Adipocyte (in vitro differentiated cells): ENCODE measurements at places on chromosomes 1 and 21.

DNA sequence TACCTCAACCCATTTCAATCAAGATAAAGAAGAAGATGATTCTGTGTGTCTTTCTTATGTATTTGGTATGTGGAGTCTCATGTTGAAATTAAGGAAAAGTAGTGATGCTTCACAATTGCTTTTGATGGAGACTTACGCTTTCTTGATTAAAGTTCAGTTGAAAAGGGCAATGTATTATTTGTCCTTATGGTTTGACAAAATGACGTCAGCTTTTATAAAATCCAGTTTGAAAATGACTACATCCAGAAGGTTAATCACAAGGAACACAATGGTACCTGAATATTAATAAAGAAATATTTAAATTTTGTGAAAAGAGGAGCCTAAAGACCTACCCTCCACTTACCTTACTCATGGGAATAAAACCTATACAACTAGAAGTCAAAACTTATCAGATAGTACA, 4.4 kb downstream of the KRTAP26-1 start:
- DNase-seq = no peak

GRCh38 chr1:18232052-18232451, 124.5 kb downstream of the IGSF21 start:
- no peak for DNase-seq

DNA sequence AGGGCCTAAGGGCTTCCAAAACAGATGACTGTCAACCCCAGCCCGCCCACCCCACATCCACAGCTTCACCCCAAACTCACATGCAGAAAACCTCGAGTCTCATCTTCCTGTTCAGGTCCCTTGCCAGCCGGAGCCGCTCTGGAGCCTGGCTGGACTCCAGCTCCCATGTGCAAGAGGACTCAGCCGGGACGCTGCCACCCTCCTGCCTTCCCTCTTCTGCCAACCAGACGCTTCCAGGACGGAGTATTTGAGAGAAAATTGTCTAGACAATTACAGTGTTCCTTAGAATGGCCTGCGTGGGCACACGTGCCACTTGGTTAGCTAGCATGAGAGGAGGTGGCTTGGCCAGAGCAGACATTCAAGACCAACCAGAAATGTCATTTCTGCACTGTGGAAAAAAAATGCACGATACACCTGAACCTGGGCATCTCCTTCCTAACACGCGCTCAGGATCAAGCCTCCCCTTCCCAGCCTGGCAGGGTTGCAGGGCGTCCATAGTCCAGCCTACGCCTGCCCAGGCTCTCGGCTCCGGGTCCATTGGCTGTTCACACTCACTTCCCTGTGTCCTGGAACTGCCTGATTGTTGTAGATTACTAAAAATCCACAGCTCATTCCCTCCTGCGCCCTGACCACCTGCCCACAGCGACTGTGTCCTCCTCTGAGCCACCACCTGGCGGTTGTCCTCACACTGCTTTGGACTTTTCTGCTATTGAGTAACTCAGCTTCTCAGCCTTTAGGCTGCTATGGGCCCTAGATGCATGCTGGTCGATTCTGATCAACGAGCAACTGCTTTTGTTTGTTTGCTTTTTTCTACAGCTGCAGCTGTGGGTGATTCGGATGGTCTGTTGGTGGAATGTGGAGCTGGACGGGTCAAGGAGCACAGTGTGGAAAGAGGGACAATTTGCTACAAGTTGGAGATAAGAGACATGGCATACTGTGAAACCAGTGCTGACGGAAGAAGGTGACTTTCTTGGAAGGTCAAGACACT, at the start of gene CLDN14:
Gene CLDN14 (minus strand): TSS at position 708 of the 988 bp plus-strand sequence. CDS start 18,427 bp downstream, outside the sequence.
- no peak for DNase-seq

- DNase-seq = peak; percentile 65
These were observed 101.3 kb upstream of the HMCN1 start for GRCh38 chr1:185632659-185633423.

DNA sequence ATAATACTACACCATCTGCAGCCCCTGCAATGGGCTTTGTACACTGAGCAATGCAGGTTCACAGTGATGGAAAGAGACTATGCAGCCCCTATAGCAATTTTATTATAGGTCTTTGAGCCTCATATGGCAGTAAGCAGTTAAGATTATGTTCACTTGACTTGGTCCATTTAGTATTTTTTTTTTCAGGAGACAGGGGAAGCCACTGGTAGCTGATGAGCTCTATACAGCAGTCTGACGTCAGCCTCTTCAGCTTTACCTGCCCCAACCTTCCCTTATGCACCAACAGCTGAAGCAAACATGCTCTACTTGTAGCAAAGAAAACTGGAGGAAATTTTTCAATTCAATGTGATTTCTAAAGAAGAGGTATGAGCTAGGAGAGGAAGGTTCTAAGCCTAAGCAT, 32.2 kb downstream of the AIDA start:
- DNase-seq = no peak

- no peak for DNase-seq
These were observed 467.5 kb downstream of the SMYD3 start for GRCh38 chr1:246039584-246039983.

DNA sequence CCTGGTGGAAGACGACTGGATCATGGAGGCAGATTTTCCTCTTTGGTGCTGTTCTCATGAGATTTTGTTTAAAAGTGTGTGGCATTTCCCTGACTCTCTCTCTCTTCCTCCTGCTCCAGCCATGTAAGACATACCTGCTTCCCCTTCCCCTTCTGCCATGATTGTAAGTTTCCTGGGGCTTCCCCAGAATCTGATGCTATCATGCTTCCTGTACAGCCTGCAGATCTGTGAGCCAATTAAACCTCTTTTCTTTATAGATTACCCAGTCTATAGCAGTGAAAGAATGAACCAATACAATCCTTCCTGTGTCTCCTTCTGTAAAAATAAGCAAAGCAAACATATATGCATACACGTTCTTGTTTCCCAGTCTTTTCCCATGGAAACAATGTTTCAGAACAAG, 273.2 kb downstream of the DYRK1A start:
- no peak for DNase-seq

- DNase-seq = peak; percentile 47
These were observed 5.1 kb upstream of the RIPPLY3 start for GRCh38 chr21:37001441-37001840.

DNA sequence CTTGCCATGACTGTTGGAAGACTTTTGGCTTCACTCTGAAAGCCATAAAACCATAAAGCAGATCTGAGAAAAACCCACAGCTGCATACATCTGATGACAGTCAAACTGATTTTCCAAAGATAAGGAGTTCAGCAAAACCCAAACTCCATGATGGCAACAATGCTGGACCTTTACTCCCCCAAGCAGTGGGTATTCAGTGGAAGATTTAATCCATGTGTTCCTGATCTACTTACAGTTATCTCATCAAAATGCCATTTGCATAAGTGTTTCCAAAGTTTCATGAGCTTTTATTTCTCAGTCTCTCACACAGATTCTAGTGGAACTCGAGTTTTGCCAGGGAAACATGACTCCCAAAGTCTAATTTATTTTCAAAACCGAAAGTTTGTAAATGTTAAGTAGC, 184.9 kb downstream of the ZC3H11B start:
- DNase-seq = peak; percentile 45

DNA sequence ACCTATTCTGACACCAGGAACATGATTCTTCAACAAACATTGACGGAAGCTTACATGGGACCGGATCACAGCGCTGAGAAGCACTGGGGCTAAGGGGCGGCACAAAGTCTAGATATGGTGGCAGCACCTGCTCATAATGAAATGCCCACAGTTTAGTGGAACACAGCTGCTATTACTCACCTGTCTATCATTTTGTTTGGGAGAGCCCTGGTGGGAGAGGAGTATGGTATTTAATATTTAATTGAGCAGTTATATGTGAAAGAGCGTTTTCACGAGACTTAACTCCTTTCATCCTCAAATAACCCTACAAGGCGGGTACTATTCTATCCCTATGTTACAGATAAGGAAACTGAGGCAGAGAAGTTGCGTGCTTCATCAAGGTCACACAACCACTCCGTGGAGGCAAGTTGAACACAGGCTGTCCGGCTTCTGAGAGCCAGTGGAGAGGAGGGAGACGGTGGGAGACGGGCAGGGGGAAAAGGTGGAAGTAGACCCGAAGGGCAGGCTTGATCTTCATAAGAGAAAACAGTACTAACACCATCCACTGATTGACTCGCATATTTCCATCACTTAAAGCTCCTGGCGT, 790 bp upstream of the TSNAX start:
- DNase-seq = no peak
